Fibroblast of skin of left quadriceps (primary cell): ENCODE measurements at places on chromosomes 7 and 10.
A peak's percentile ranks its signal among the peaks of the same experiment; 100 is the strongest.

GRCh38 chr10:8428654-8429053, 374.2 kb downstream of the GATA3 start:
- no peak for DNase-seq

- no peak for DNase-seq
Observed at GRCh38 chr10:30455816-30456215, 21.8 kb downstream of the MAP3K8 start.

DNA sequence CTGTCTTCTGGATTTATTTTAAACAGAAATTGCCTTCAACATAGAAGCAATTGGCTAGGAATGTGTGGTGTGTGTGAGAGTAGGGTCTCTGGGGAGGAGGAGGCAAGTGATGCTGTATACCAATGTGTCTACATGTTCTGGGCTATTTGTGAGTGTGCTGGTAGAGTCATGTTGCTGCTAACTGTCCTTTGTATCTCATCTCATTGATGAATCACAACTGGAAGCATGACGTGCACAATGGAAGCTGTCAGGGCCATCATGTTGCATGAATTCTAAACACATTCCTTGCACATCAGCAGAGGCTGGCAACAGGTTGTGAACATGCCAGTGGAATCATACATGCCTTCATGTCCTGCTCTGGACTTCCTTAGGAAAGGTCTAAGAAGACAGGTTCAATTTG, 199.7 kb downstream of the BMPER start:
- no peak for DNase-seq

DNA sequence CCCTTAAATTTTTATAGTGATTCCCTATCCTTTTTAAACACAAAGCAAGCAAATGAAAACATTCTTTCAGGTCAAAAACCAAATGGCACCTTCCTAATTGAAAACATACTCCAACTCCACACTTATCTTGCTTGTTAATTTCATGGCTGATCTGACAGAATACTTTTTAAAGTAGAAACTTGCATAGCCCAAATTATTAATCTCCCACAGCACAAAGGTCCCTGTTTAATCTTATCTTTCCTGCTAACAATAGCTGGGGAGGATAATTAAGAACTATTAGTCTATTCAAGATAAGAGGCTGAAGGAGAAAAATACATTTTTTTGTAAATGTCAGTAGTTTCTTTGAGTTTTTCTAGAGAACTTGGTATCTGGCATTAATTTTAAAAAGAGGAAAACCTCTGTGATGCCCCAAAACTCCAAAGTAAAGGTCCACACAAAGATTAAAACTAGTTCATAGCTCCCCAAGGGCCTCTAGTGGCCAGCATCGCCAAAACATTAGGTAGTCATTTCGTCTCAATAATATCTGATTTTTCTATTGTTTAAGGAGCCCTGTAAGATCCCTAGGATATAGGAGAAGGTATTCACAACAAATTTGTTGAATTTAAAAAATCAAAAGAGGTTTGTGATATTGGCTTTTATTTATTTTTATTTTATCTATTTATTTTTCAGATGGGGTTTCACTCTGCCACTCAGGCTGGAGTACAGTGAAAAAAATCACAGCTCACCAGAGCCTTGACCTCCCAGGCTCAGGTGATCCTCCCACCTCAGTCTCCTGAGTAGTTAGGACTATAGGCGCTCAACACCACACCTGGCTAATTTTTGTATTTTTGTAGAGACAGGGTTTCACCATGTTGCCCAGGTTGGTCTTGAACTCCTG, 14.7 kb downstream of the CDNF start:
- peak; percentile 20 for DNase-seq

GRCh38 chr10:93951905-93952304, 41.8 kb upstream of the PLCE1 start:
- no peak for DNase-seq

GRCh38 chr10:53430974-53431373, 658.4 kb upstream of the MBL2 start:
- no peak for DNase-seq

DNA sequence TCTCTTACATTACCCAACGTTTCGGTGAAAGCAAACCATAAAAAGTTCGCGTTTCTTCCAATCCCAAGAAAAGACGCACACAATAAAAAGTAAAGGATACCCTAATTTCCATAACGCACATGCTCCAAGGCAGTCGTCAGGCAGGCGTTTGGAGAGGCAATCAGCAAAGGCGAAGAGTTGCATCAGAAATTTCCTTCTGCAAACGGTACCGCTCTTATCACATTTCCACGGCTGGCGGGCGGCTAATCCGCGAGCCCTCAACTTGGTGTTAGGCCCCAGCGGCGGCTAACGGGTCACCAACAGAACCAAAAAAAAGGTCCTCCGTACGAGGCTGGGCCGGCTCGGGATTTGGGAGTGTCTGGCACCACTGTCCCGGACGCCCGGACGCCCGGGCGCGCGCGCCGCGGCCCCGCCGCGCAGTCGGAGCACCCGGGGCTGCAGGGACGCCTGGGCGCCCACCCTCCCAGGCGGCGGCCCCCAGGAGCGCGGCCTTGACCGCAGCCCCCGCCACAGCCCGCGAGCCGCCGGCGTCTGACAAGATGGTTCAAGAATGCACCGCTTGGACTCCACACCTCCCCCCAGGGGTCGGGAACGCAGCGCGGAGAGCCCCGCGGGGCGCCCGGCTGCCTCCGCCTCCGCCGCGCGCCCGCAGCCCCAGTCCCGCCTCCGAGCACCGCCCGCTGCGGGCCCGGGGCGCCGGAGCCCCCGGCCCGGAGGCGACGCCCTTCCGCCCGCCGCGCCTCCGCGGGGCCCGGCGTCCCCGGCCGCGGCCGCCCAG, 9.8 kb upstream of the GRB10 start:
- DNase-seq: peak; percentile 32

- DNase-seq: peak; percentile 16
Observed at GRCh38 chr10:71372882-71373495, 23.7 kb upstream of the CDH23 start.

DNA sequence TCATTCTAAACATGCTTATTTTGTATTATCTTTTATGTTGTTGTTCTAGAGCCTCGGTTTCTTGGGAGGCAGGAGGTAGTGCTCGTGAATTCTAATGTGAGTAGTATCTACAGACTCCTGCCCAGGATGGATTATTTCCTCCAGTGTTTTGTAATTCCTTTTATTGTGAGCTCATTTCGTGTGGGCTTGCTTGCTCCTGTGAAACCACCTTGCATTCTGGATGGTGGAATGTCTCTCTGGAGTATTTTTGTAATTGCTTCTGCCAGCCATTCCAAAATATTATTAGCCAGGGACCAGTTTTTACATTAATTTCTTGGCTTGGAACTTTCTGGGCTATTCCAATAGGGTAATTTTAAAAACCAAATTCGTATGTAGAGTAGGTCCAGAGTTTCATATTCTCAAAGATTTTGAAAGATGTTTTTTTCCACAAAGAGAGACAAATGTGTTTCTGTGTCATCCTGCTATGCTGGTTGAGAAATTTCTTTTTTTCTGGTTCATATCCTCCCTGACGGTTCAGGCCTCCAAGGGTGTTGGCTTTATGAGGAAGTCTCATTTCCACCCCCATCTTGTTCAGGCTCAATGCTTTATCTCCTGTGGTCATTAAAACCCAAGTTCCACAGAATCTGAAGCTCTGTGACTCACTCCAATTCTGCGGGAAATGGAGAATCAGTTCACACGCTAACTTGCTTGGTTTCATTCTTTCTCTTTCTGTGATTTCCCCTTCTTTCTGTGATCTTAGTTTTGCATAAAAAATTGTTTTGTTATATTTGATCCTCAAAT, 41.7 kb upstream of the CALD1 start:
- peak; percentile 82 for DNase-seq

- DNase-seq: no peak
Observed at GRCh38 chr10:105914432-105914831, 1250.1 kb downstream of the SORCS1 start.

DNA sequence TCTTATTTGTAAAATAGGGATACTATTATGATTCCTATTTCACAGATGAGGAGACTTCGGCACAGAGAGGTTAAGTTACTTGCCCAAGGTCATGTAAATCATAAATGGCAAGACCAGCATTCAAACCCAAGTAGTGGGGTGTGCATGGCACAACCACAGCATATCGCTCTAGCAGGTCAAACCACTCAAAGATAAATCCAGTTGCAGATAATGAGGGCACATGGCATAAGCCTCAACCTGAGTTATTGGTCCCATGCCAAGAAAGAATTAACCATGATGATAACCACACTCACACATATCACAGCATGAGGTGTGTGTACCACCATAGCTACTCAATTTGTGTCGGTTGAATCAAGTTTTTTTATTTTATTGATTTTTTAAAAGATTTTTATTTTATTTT, 180.5 kb downstream of the CREB5 start:
- no peak for DNase-seq

- DNase-seq: no peak
Observed at GRCh38 chr7:43491984-43492383, 90.9 kb upstream of the STK17A start.

GRCh38 chr7:16644636-16645592, 640 bp downstream of the ANKMY2 start:
- DNase-seq: no peak

GRCh38 chr7:42699380-42700178, 212.3 kb downstream of the C7orf25 start:
- no peak for DNase-seq

- no peak for DNase-seq
Observed at GRCh38 chr7:100598425-100598824, 3.7 kb upstream of the PCOLCE start.
